ENCODE measurements at places on chromosomes 6 and 20. TPM values are rescaled to one million over a fixed set of nuclear protein-coding genes. Genes with fewer than 3 reads are reported as not detected.

DNA sequence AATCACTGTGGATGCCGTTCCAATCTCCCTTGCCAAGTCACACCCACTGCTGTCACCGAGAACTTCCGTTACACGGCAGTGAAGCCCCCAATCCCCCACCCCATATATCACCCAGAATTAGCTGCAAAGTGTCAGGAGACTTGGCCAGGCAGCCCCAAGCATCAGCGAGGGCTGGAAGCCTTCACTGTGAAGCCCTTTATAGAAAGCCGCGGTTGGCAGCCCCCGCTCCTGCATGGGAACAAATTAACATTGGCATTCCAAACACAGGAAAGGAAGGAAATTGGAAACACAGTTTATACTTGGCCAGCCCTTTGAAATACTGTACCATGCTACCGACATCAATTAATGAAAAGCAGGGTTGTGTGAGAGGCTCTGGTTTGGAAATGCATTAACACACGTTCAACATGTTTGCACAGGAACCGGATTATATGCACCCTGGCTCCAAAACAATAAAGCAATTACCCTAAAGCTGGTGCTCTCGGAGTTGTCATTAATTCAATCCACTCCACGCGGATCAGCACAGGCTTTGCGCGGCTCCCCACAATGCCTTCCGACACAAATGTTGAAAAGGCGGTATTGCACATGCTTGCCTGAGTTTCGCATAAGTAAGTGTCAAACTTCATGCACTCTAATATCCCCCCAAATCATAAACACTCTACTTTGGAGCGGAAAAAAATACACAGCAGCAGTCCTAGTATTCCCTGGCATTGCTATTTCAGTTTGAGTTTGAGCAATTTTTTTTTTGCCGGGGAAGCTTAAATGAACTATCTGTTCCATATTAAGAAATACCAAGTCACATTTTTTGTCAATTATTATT is 7.1 kb downstream of the BMP7 start:
- no peak for DNase-seq
- H3K27me3 ChIP-seq: no peaks in the 10 kb centered on the region
- H3K4me1 ChIP-seq: peaks cover 5% of the 10 kb centered on the region
- no peak overlapping the region for H3K27ac ChIP-seq
- H3K4me3 ChIP-seq: no peak overlapping the region
- H3K36me3 ChIP-seq: no peaks in the 10 kb centered on the region

GRCh38 chr6:42131531-42131930 is 10.9 kb downstream of the C6orf132 start:
- no peak overlapping the region for H3K4me3 ChIP-seq
- H3K27ac ChIP-seq: no peak overlapping the region
- H3K27me3 ChIP-seq: no peaks in the 10 kb centered on the region
- DNase-seq: no peak

DNA sequence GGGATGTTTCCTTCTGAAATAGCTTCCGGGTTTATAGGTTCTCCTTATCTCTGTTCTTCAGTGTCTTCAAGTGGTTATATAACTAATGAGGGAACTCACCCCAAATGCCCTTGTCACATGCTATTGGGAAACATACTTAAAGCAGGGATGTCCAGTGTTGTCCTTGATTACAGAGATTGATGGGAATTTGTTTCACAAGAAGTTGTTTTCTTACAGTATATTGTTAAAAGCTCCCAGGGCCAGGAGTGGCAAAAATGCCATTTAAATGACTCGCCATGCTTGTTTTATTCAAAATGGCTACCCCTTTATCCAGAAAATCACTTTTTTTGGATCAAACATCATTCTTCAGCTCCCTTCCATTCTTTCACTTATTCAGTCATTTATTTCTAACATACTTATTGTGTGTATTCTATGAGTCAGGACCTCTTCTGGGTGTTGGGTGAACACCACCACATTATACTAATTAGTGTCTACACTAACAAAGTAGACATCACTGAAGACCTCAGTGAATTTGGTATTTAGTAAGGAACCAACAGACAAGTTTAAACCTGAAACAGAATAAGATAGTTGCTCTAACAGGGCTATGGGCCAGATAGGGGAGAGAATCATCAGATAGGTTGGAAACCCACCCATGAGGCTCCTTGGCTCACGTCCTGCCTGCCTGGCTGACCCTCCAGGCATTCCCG is 791.1 kb downstream of the MAFB start:
- no peak for DNase-seq
- H3K27ac ChIP-seq: no peak overlapping the region
- no peaks in the 10 kb centered on the region for H3K36me3 ChIP-seq

Gene STXBP5
- total RNA-seq: 34.4 TPM

Gene RNF114
- total RNA-seq: 239 TPM

- H3K27me3 ChIP-seq: no peaks in the 10 kb centered on the region
- H3K4me1 ChIP-seq: no peaks in the 10 kb centered on the region
- no peak overlapping the region for H3K4me3 ChIP-seq
- DNase-seq: no peak
Measured at GRCh38 chr6:100980949-100981348, 99.8 kb upstream of the ASCC3 start.

DNA sequence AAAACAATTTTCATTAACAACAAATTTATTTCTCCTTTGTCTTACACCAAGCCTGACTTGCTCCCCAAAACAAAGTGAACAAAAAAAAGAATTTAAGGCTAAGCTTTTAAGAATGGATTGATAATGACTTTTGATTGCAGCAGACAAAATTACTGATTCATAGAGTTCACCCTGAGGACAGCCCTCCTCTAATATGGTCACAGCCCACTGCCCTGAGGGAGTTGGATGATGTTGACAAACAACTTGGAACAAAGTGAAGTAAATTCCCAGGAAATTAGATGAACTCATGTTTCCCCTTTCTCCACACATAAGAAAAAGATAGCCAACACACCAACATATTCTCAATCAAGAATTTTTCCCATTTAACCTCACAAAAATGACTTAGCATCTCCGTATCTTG is 7.7 kb upstream of the ISM1 start:
- no peaks in the 10 kb centered on the region for H3K36me3 ChIP-seq
- H3K4me1 ChIP-seq: no peaks in the 10 kb centered on the region

DNA sequence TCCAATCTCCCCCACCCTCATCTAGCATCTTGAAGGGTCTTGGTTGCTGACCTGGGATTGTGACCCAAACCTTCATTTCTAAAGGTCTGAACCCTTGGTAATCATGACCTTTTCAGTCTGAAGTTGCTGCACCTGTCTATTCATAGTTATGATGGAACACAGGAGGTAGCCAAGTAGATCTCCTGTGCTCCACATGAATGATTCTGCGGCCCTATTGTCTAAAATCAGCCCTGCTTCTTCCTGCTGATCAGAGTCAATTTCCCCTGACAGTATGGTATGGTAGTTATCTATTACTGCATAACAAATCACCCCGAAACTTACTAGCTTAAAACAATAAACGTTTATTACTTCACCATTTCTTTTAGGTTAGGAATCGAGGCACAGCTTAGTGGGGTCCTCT is 9.0 kb downstream of the OR2B6 start:
- no peak overlapping the region for H3K4me3 ChIP-seq
- no peak overlapping the region for H3K27ac ChIP-seq
- no peaks in the 10 kb centered on the region for H3K27me3 ChIP-seq
- no peak for DNase-seq
- no peaks in the 10 kb centered on the region for H3K36me3 ChIP-seq

- H3K27ac ChIP-seq: no peak overlapping the region
- peaks cover 3% of the 10 kb centered on the region for H3K27me3 ChIP-seq
- no peak overlapping the region for H3K4me3 ChIP-seq
- DNase-seq: no peak
- H3K4me1 ChIP-seq: no peaks in the 10 kb centered on the region
- H3K36me3 ChIP-seq: no peaks in the 10 kb centered on the region
Measured at GRCh38 chr6:33808641-33809180, 4.9 kb upstream of the MLN start.

GRCh38 chr6:71287038-71287437 is 1.6 kb upstream of the OGFRL1 start:
- H3K4me3 ChIP-seq: no peak overlapping the region
- no peaks in the 10 kb centered on the region for H3K27me3 ChIP-seq
- H3K27ac ChIP-seq: peak overlapping the region; percentile 87

- H3K4me1 ChIP-seq: peaks cover 6% of the 10 kb centered on the region
- H3K4me3 ChIP-seq: no peak overlapping the region
- no peaks in the 10 kb centered on the region for H3K36me3 ChIP-seq
- H3K27me3 ChIP-seq: peaks cover 63% of the 10 kb centered on the region
Measured at GRCh38 chr6:99611148-99611547, 4.5 kb downstream of the PRDM13 start.

DNA sequence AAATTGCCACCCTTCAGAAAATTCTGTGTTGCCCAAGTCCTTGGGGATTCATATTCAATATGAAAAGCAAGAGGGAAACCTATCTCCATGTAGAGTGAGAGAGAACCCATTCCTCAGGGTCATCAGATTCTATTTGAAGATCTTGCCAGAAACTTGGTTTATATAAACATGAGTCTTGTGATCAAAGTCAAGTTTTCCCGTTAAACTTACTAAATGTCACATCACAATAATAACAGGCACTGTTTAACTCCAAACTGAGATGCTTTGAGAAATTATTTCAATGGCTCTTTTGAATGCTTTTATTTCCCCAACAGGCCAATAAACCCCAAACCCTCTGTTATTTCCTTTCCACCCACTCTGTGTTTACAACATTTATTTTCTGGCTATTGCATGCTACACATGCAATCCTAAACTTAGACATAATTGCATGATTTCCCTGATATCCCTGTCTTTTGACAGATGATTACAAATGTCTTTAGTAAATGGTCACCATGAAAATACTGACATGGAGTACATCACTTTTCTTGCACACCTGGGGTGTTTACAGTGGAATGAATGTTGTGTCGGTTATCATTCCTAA is 31.1 kb upstream of the SSTR4 start:
- no peak for DNase-seq
- H3K4me1 ChIP-seq: peaks cover 2% of the 10 kb centered on the region
- no peaks in the 10 kb centered on the region for H3K27me3 ChIP-seq

DNA sequence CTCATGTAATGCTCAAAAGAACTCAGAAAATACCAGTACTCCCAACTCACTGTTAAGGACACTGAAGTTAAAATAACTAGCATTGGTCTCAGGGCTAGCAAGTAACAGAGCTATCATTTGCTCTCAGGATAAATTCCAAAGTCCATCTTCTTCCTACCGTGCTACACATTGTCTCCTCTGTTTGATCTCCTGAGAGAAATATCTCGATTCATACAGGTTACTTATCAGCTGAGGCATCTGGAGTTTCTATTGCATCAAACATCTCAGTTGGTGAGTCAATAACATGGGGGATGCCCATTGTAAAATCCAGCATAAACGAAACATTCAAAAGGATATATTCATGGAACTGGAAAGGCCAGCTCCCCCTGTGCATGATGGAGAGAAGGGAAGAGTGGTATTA is 147.4 kb downstream of the BACH2 start:
- H3K27me3 ChIP-seq: no peaks in the 10 kb centered on the region
- no peaks in the 10 kb centered on the region for H3K36me3 ChIP-seq
- no peak for DNase-seq
- no peak overlapping the region for H3K4me3 ChIP-seq
- H3K27ac ChIP-seq: no peak overlapping the region

- no peaks in the 10 kb centered on the region for H3K27me3 ChIP-seq
- H3K36me3 ChIP-seq: no peaks in the 10 kb centered on the region
- DNase-seq: no peak
Measured at GRCh38 chr6:44203955-44204354, 12.8 kb upstream of the MYMX start.

GRCh38 chr20:16007164-16007563 is 566.1 kb downstream of the KIF16B start:
- no peaks in the 10 kb centered on the region for H3K4me1 ChIP-seq
- DNase-seq: no peak
- H3K4me3 ChIP-seq: no peak overlapping the region

- no peaks in the 10 kb centered on the region for H3K36me3 ChIP-seq
- H3K27ac ChIP-seq: peak overlapping the region; percentile 97
- no peak for DNase-seq
- H3K4me3 ChIP-seq: peak overlapping the region; percentile 88
Measured at GRCh38 chr6:30684386-30685156, 1.9 kb downstream of the PPP1R18 start.

DNA sequence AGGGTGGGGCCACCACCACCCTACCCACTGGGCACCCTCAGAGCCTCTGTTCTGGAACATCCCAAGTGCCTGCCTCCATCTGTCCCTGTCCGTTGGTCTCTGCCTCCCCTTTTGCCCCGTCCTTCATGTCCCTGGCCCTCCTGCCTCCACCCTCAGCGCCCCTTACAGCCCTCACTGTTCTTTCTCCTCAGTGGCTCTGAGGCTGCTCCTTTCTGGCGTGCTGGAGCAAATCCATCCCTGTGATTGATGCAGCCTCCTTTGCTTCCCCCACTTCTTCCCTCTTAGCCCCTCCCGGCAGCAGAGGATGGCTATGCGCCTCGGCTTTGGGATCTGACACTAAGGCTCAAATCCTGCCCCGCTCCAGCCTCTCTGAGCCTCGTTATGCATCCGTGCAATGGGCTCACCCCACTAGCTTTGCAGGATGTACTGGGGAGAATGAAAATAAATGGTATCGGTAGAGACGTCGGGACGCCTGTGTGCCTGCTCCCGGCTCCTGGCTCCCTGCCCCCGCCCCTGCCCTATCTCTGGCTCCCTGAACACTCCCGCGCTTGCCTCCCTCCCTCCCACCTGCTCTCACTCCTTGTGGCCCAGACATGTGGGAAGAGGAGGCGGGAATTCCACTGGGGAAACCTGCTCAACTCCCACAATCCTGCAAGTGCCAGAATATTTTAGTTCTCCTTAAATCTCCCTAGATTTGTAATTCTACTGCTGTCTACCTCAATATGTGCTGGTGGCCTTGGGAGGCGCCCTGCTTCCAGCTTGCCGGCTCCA is 13.1 kb downstream of the VSTM2L start:
- no peak for DNase-seq
- H3K36me3 ChIP-seq: no peaks in the 10 kb centered on the region
- no peaks in the 10 kb centered on the region for H3K4me1 ChIP-seq

Gene COL11A2
- total RNA-seq: 3.6 TPM

Gene ANKRD6
- total RNA-seq: 30.9 TPM

DNA sequence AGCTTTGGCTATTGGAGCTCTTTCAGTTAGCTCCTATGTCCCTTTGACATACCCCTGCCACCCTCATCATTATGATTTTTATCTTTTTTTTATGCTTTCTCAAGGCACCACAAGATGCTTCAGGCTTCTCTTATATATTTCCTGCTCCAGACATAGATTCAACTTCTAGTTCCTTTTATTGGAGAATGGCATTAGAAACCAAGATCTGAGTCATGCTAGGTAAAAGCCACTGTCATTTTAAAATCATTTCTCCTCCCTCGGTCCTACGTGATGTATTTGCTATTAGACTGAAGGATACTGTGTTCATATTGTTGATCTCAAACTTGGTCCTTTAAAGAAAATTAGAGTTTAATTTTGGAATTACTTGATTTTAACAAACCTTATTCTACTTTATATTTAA is 8.3 kb downstream of the TENT5A start:
- H3K4me3 ChIP-seq: no peak overlapping the region
- H3K36me3 ChIP-seq: no peaks in the 10 kb centered on the region
- H3K27me3 ChIP-seq: no peaks in the 10 kb centered on the region
- H3K27ac ChIP-seq: no peak overlapping the region
- DNase-seq: no peak

Gene CTAGE9
- not detected for total RNA-seq

Gene SIRPD
- total RNA-seq: not detected

GRCh38 chr6:130467146-130468050 is 101.6 kb downstream of the TMEM200A start:
- no peak for DNase-seq
- no peaks in the 10 kb centered on the region for H3K36me3 ChIP-seq
- H3K4me3 ChIP-seq: no peak overlapping the region
- no peaks in the 10 kb centered on the region for H3K27me3 ChIP-seq
- H3K4me1 ChIP-seq: no peaks in the 10 kb centered on the region

Gene ENPP3
- 2.2 TPM for total RNA-seq

Gene OR2J3
- total RNA-seq: not detected

GRCh38 chr6:139436200-139436956 is 61.9 kb upstream of the CITED2 start:
- H3K4me1 ChIP-seq: no peaks in the 10 kb centered on the region
- no peaks in the 10 kb centered on the region for H3K36me3 ChIP-seq
- no peak for DNase-seq
- H3K4me3 ChIP-seq: no peak overlapping the region
- H3K27ac ChIP-seq: no peak overlapping the region

Measured in prostate gland (tissue), 2 donors.